D721Med (cell line): ENCODE measurements at places on chromosomes 13 and 19.

GRCh38 chr19:45886427-45887199 lies 672 bp upstream of the IRF2BP1 start:
- DNase-seq = peak; percentile 67

DNA sequence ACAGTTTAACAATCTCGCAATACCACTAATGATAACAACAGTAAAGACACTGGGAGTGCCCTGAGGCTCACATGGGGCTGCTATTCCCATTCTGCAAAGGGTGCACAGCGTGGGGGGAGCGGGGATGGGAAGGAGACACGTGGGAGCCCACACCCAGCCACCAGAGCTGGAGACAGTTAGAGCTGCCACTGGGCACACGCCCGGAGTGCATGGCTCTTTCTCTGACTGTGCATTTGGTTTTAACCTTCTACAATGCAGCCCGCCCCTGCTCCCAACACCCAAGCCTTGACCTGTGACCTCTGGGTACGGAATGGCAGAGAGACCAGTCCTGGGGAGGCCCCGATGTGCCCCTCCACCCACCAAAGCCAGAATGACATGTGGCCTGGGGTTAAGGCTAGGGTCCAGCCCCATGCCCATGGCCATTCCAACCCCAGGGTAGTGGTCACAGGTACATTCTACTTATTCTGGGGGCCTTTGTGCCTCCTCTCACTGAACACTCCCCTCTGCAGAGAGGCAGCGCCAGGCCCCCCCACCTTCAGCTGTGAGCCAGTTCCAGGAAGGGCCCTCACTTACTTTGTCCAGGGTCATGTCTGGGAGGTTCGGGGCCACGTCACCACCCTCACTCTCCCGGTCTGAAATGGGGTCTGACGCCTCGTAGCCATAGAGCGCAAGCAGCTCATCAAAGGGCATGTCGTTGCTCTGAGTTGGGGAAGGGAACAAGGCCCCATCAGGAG lies 17.1 kb downstream of the MIER2 start:
- no peak for DNase-seq

- DNase-seq = no peak
Measured at GRCh38 chr19:46603752-46604231, 2.7 kb downstream of the CALM3 start.

GRCh38 chr19:45523642-45524256 lies 16.5 kb downstream of the VASP start:
- peak; percentile 92 for DNase-seq

DNA sequence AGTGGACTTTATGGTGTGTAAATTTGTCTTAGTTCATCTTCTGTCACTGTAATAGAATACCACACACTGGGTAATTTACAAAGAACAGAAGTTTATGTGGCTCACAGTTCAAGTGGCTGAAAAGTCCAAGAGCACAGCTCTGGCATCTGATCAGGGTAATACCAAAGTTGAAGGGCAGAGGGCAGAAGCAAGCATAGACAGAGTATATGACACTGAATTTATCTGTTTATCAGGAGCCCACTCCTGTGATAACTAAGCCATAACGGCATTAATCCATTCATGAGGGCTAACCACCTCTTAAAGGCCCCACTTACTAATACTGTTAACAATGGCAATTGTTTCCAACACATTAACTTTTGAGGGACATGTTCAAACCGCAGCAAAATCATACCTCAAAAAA lies 4.0 kb upstream of the RFXAP start:
- no peak for DNase-seq

DNA sequence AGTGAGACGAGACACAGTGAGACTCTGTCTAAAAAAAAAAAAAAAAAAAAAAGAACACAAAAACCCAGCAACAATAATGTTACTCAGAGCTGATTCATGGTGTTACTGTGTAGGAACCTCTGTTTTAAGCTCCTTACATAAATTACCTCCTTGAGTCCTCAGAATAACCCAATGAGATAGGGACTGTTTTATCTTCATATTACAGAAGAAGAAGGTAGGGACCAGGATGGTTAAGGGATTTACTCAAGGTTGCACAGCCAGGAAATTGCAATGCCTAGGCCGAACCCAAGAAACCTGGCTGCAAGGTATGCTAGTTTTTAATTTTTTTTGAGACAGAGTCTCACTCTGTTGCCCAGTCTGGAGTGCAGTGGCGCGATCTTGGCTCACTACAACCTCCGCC lies 1.5 kb upstream of the DAND5 start:
- no peak for DNase-seq

DNA sequence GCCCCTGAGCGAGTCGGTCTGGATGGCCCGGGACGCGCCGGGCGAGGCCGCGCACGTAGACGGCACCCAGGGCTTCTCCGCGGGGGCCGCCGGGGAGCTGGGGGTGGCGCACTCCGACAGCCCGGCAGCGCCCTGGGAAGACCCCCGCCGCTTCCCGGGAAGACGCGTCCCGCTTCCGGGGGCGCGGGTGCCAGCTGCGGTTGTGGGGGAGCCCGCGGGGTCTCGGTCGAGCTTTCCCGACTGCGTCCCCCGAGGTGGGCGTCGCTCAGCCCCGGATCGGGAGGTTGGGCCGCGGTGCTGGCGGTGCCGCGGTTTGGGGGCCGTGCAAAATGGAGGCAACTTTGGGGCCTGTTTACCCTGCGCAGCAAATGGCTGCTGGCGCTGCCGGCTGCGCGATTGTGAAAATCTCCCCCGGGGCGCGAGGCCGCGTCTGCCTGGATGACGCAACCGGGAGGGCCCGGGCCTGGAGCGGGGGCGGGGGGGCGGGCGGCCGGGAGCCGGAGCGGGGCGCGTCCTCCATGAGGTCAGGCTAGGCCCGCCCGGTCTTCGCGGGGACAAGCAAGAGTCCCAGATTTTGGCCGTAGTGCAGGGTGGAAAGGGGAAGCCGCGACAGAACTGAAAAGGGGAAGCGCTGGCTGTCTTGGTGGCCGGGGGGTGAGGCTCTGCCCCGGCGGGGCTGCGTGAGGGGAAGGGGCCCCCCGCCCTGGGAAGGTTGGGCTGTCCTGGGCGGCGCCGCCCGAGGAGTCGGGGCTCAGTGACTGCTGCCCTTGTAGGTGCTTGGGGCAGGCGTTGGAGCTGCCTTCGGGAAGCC lies 11.3 kb downstream of the PEAK3 start:
- no peak for DNase-seq

DNA sequence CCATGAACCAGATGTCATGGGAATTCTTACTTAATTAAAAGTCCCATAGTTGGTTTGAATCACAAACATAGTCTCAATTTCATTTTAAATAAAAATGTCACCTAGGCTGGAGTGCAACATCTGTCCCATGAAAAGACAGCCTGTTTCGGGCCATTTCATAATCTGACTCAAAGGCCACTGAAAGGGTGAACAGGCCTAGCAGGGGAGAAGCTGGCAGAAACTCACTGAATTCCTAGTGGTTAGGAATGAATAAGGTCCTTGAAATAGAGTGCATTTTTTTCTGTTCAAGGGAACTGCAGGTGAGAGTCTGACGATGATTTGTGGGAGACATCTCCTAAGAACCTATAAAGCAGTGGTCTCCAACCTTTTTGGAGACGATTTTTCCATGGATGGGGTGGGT lies 44.0 kb upstream of the PCCA start:
- DNase-seq = no peak
